ENCODE measurements at places on chromosomes 11 and 22. TPM values are rescaled to one million over a fixed set of nuclear protein-coding genes. Genes with fewer than 3 reads are reported as not detected.
A peak's percentile ranks its signal among the peaks of the same experiment; 100 is the strongest.

- ATAC-seq = no peak
Observed at GRCh38 chr11:66230156-66230555, 38.3 kb upstream of the RAB1B start.

GRCh38 chr11:93728792-93729128 is 12.5 kb downstream of the TAF1D start:
- ATAC-seq = no peak

DNA sequence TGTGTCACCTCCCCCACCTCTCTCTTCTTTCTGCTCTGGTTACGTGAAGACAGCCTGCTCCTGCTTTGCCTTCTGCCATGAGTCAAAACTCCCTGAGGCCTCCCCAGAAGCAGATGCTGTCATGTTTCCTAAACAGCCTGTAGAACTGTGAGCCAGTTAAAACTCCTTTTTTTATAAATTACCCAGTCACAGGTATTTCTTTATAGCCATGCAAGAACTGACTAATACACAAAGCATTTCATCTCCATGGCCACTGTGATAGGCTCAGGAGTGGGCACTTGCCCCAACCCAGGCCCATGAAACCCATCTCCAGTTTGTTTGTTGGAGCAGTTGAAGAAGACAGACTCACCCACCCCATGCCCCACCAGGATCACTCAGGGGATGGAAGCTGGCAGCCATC is 253.3 kb upstream of the ISX start:
- no peak for ATAC-seq

DNA sequence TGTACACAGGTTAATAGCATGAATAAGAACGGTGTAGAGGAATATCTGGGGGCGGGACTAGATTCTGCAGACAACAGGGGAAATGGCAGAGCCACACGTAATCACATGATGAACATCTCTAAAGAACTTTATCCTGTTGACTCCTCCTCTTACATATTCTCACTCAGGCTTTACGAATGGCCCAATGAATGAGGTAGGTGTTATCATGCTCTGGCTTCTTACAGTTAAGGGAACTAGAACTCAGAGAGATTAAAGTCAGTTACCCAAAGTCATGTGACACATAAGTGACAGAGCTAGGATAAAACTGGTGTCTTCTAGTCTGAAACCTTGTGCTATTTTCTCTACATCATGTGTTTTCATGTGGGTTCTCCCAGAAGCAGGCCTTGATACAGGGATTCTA is 49.0 kb upstream of the BMAL1 start:
- ATAC-seq = no peak

DNA sequence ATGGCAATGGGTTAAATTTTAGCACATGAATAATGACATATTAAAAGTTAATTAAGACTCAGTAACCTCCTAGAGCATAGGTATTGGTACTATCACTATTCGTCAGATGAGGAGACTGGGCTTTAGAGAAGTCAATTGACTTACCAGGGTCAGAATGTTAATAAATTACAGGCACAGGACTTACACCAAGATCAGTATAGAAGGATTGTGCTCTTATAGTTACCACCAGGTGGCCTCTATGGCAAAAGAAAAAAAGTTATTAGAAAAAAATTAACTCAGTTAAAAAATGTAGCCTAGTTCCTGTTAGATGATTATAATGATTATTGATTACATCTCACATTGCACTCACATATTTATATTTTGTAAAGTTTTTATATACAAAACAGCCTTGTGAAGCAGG is 1163.7 kb downstream of the FAM181B start:
- ATAC-seq = no peak

- ATAC-seq = no peak
Observed at GRCh38 chr11:61106894-61107470, 4.7 kb downstream of the CD5 start.

GRCh38 chr11:79857377-79858214 is 416.8 kb upstream of the TENM4 start:
- ATAC-seq = peak; percentile 83

GRCh38 chr11:19201737-19202605 is at the start of gene CSRP3:
Gene CSRP3, minus strand, starts transcription at chr11:19201983. Its CDS starts 9,535 bp downstream, at chr11:19192448.
- ATAC-seq = no peak

DNA sequence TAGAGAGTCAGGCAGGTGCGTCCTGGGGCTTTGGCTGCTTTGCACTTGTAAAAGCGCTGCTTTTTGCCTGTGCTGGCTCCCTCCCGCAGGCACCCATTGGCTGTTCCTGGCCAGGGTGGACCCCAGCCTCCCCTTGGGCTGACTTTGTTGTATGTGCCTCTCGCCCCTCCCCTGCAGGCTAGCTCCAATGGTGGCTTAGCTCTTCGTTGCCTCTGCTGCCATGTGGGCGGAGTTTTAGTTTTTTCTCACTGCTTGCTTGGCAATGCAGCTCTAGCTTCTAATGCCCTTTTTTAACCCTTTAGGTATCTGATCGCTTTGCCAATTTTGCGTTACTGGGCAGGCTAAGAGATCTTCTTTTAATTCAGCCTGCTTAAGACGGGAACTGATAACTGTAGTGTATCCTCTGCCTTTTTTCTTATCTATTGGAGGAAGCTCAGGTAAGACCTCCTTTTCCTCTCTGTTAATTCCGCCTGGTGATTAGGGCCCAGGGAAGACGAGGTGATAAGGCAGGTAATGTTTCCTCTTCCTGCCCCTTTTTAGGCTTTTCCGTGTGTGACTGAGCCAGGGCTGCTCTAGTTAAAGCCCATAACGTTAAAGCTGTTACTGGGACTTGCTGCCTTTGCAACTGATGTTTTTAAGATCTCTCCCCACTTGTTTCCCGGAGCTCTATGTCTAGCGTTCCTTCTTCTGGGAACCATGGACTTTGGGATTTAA is 11.7 kb upstream of the GLYATL1 start:
- peak; percentile 34 for ATAC-seq

C1QTNF4 gene
- 0.63 TPM for total RNA-seq
